Activated T-helper 1 cell treated with anti-CD3 and anti-CD28 coated beads, Interleukin-12 subunit alpha, Interleukin-12 subunit beta, Interleukin-2, Interleukin-4 antibody, amounts not matched to agents 30 ng/mL and 10 ng/mL and 1 ng/mL, durations not matched to agents 14 hours and 24 hours and 36 hours (primary cell): ENCODE measurements at places on chromosomes 16 and 17.

DNA sequence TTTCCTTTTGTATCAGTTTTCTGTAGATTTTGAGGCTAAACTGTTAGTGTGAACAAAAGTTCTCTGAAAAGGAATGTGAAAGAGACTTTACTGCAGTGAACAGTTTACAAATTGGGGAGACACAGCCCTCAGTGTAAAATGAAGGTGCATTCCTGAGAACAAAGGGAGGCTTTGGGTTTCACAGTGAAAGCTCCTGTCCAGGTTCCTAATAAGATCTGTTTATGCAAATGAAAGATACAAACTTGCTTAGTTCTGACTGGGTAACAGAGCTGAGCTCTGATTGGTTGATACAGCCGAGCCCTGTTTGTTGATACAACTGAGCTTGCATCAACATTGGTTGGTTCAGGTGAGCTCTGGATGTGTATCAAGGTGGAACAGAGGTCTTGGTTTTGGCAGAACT is 8.3 kb upstream of the CDRT15 start:
- no peak for DNase-seq

DNA sequence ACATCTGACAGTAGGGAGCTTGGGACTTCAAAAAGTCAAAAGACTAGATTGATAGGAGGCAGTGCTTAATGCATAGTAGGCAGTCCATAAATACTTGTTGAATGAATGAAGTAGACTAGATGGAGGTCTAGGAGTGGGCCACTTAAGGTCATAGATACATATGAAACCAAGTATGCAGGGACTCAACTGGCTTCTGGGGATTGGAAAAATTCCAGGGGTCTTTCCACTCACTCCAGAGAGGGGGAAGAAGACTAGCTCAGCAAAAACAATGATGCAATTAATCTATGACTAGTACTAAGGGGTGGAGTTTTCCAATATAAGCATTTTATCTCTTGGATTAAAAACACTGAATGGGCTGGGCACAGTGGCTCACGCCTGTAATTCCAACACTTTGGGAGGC is 298.3 kb upstream of the XYLT1 start:
- no peak for DNase-seq

- no peak for DNase-seq
These were observed 14.6 kb downstream of the TOX3 start for GRCh38 chr16:52532384-52532783.

GRCh38 chr17:2799653-2800052 is 3.4 kb downstream of the RAP1GAP2 start:
- DNase-seq = no peak

DNA sequence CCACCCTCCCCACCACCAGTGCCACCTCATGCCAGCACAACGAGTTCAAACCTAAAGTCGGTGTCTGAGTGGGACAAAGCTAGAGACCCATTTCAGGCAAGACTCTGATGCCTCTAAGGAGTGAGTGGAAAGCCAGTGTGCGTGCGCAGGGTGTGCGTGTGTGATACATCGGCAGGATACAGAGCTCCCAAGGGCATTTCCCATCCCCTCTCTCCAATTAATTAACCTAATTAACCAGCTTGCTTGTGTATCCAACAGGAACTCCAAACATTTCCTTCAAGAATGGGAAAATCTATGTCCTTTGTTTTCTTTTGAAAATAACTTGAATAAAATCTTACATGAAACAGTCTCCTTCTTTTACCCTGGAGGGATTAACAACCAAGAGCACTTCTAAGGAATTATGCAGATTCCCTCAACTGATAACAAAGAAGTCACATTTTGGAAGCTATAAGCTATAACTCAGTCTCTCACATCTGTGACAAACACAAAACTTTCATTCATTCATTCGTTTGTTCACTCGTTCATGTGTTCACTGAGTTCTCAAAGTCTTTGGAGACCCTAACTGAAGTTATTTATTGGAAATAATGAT is 9.9 kb downstream of the ATPAF2 start:
- no peak for DNase-seq
